ENCODE measurements at places on chromosomes 4 and X.

DNA sequence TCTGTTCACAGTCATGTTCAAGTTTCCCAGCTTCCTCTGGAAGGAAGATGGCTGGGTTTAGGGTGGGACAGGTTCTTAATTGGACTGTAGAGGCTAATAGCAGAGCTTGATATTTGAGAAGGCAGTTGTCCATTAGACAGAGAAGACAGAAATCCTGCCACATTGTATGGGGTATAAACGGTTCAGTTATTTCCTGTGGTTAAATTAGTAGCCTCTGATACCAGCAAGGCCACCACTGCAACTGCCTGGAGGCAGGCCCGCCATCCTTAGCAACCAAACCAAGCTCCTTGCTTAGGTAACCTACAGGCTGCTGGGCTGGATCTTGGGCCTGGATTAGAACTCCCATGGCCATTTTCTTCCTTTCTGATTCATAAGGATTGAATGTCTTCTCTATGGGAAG is 1367.0 kb downstream of the PCDH7 start:
- DNase-seq: no peak

- no peak for DNase-seq
Measured at GRCh38 chrX:123487236-123487635, 245.6 kb downstream of the THOC2 start.

DNA sequence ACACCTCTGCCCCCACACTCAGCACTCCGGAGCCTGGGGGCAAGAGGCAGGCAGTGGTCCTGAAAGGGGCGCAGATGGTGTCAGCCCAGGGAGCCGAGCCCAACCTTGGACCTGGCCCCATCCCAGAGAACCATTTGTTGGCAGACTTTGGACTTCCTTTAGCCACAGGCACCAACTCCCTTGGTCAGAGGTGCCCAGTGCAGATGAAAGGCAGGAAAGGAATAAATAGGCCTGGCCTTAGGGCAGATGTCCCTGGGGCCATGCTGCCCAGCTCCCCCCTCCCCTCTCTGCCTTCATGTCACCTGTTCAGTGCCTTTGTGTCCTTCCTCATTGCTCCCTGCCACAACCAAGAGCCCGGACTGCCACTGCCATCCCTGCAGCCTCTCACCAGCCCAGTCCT is 52.8 kb downstream of the SEL1L3 start:
- DNase-seq: no peak

DNA sequence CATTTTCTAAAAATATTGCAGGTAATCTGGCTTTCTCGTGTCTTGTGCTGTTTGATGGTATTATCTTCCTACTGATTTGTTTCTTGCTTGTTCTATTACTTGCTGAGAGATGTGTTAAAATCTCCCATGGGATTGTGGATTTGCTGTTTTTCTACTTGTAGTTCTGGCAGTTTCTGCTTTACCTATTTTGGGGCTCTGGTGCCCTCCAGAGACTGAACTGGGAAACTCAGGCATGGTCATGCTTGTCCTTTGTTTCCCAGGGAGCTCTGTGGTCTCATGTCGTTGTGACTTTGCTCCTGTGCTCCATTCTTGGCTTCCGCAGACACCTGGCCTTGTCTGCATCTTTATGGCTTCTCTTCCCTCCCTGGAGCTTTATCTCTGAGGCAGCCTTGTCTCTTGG is 39.5 kb downstream of the NSD2 start:
- DNase-seq: peak; percentile 37

GRCh38 chr4:22635692-22636091 is 57.0 kb upstream of the GBA3 start:
- no peak for DNase-seq

DNA sequence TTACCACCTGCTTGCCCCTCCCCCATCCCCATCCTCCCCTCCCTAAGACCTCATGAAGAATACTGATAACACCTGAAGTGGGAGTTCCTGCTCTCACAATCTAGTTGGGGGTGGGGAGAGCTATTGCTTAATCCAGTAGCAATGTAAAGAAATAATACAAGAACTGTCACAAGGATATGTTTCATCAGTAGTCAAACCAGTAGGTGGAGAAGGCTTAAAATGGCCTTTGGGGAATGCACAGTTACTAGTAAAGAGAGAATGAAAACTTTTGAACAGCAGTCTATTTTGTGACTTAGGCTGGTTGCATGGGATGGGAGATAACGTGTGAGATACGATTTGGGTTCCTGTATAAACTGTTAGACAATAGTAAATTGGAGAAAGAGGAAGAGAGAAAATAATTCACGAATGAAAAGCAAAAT is 6.0 kb downstream of the GALNT7 start:
- no peak for DNase-seq

GRCh38 chr4:41362621-41363383 is 106.1 kb downstream of the UCHL1 start:
- no peak for DNase-seq

GRCh38 chr4:168273838-168274237 is 44.7 kb downstream of the DDX60 start:
- no peak for DNase-seq

GRCh38 chrX:153600032-153600373 is 1.1 kb upstream of the CCNQ start:
- no peak for DNase-seq

DNA sequence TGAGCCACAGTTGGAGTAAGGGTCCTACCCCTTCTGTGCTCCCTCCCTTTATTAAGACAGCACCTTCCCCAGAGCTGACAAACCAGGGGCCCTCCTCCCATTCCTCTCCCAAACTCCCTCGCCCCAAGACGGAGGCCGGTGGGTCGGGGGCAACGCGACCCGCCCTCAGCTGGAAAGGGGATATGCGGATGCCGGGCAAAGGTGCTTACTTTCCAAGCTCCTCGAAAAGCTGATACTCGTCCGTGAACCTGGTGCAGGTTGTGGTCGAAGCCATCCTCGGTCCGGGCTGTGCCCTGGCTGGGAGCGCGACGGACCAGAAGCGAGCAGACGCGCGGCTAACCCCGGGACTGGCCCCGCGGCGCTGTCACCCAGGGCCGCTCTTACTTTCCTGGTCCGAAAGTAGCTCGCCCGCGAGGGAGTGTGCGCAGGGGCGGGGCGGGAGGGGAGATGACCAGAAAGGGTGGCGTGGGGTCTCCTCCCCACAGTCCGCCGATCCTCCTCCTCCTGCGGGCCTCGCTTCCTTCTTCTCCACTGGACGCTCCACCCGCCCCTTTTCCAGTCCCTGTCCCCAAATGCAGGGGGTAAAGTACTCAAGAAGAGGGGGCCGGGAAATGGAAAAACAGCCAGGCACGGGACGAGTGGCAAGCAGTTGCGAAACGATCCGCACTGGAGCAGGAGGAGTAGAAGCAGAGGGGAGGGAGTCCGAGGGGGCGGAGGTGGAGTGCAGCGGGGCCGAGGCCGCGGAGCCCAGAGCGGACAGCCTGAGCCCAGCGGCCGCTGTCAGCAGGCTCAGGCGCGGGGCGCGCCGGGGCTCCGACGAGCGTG is 531 bp downstream of the CAMK2D start:
- peak; percentile 45 for DNase-seq
